Hair follicular keratinocyte (primary cell): ENCODE measurements at places on chromosomes 1 and 21. TPM values are rescaled to one million over a fixed set of nuclear protein-coding genes. Genes with fewer than 3 reads are reported as not detected.

RHD gene
- not detected in 2 replicates for total RNA-seq

OR10R2 gene
- total RNA-seq, result not detected in 2 replicates

ANKRD65 gene
- total RNA-seq, result 4.9 and 5.8 TPM in 2 replicates

BTBD8 gene
- total RNA-seq, result 2.1 and 2.8 TPM in 2 replicates

LRRN2 gene
- total RNA-seq, result not detected in 2 replicates

SPRR1A gene
- total RNA-seq, result not detected in 2 replicates

LRRIQ3 gene
- 0.39 and 0.53 TPM in 2 replicates for total RNA-seq

KRTAP19-1 gene
- total RNA-seq, result not detected in 2 replicates

OR2L5 gene
- not detected in 2 replicates for total RNA-seq

MROH7 gene
- 0.04 TPM in 1 of 2 replicates, not detected in the other for total RNA-seq

CRNN gene
- not detected in 2 replicates for total RNA-seq

TRABD2B gene
- 0.08 TPM in 1 of 2 replicates, not detected in the other for total RNA-seq

CROCC gene
- total RNA-seq, result 10.1 and 12.5 TPM in 2 replicates

TRPM2 gene
- total RNA-seq, result 0.46 TPM in 1 of 2 replicates, not detected in the other

GIPC2 gene
- 1.9 and 3.0 TPM in 2 replicates for total RNA-seq

OVAAL gene
- total RNA-seq, result not detected in 2 replicates

FCRL2 gene
- total RNA-seq, result not detected in 2 replicates

OLFML2B gene
- 0.08 and 0.27 TPM in 2 replicates for total RNA-seq

YBEY gene
- 14.9 and 15.7 TPM in 2 replicates for total RNA-seq

DTL gene
- 5.2 and 15.3 TPM in 2 replicates for total RNA-seq

MATN1 gene
- not detected in 2 replicates for total RNA-seq

ATP5PO gene
- 213 and 266 TPM in 2 replicates for total RNA-seq

SMIM1 gene
- 11.9 TPM in 1 of 2 replicates, not detected in the other for total RNA-seq

C1QB gene
- total RNA-seq, result not detected in 2 replicates

NBPF6 gene
- total RNA-seq, result not detected in 2 replicates

RHBDL2 gene
- total RNA-seq, result 3.9 and 8.7 TPM in 2 replicates

RPE65 gene
- total RNA-seq, result not detected in 2 replicates

CD1B gene
- not detected in 2 replicates for total RNA-seq

CELA3B gene
- total RNA-seq, result not detected in 2 replicates

CPLANE2 gene
- total RNA-seq, result 4.7 and 7.7 TPM in 2 replicates

GJA8 gene
- total RNA-seq, result not detected in 2 replicates

CYP4Z1 gene
- not detected in 2 replicates for total RNA-seq

CD164L2 gene
- total RNA-seq, result 0.65 and 1.6 TPM in 2 replicates

RNU1-4 gene
- total RNA-seq, result under 0.01 TPM in 2 replicates
